ENCODE measurements at places on chromosomes 16 and 17.

- DNase-seq: no peak
Measured at GRCh38 chr16:5216441-5217080, 119.0 kb upstream of the EEF2KMT start.

DNA sequence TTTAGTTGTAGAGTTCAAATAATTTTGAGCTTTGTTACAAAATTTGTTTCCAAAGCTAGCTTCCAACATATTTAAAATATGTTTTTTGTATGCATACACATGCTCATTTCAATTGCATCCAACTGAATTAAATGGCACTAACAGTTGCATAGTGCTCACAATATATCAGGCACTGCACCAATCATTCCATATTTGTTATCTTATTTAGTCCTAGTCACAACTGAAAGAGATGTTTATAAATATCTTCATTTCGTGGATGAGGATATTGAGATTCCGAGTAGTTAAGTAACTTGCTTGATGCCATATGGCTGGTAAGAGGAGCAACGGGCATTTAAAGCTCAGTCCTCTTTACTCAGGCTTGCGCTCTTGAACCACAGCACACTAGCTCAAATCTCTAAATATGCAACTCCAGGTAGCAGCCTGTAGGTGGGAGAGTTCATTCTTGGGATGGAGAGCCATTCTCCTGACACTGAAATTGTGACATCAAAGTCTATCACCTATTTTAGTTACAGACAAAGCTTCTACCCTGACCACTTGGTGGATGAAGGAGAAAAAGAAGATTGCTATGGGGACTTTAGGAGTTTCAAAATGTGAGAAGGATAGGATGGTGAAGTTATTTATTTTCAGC, 118.0 kb upstream of the CA10 start:
- no peak for DNase-seq

GRCh38 chr16:60586493-60586892, 1449.7 kb downstream of the CDH8 start:
- DNase-seq: no peak

DNA sequence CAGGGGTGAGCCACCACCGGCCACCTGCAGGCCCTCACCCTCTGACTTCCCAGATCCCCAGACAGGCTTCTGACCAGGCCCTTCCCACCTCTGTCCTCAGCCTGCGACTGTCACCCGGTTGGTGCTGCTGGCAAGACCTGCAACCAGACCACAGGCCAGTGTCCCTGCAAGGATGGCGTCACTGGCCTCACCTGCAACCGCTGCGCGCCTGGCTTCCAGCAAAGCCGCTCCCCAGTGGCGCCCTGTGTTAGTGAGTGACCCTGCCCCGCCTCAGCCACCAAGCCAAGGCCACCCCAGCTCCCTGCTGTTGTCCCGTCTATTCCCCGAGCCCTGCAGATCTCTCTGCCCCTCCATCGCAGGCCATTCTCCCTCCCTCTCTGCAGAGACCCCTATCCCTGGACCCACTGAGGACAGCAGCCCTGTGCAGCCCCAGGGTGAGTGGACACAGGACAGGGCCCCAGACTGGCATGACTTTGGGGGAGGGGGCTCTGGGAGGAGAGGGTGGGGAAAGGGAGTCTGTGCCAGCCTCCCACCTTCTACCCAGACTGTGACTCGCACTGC, 1.9 kb downstream of the NTN3 start:
- DNase-seq: no peak

- DNase-seq: no peak
Measured at GRCh38 chr17:2172077-2172851, 117.4 kb downstream of the HIC1 start.

GRCh38 chr17:38730526-38731379, 612 bp downstream of the CISD3 start:
- no peak for DNase-seq

DNA sequence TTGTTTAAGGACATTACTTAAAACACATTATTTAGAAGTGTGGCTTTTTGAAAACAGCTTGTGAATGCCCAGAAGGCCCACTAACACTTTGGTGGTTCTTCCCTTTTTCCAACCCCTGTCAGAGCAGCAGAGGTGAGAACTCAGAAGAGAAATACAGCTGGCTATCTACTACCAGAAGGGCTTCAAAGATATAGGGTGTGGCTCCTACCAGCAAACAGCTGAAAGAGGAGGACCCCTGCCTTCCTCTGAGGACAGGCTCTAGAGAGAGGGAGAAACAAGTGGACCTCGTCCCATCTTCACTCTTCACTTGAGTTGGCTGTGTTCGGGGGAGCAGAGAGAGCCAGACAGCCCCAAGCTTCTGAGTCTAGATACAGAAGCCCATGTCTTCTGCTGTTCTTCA, 6.9 kb upstream of the RAPGEFL1 start:
- no peak for DNase-seq

- DNase-seq: no peak
Measured at GRCh38 chr17:36980280-36980761, 31.6 kb downstream of the AATF start.

- no peak for DNase-seq
Measured at GRCh38 chr16:53078765-53079485, 24.1 kb downstream of the CHD9 start.

- no peak for DNase-seq
Measured at GRCh38 chr17:74211912-74212208, 1.5 kb upstream of the TTYH2 start.

DNA sequence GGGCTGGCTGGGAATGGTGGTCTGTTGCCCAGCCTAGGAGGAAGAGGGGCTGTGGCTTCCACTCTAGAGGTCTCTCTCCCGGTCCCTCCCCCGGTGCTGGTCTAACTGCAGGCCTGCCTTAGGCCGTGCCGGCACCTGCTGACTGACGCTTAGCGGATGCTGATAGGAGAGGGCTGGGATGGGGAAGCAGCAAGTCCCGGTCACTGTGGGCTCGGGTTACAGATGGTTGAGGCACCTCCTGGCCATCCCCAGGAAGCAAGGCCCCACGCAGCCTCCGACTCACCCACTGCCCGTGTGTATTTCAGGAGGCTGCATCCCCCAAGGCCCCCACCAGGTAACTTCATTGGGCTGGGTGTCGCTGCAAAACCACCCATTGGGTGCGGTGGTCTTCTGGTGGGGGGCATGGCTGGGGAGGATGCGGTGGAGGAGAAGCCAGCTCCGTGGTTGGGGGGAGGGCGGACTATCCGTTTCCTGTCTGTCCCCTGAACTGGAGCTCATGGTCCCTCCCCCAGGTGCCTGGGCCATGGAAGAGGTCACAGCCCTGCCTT, 278.9 kb downstream of the SEC14L1 start:
- no peak for DNase-seq

- DNase-seq: no peak
Measured at GRCh38 chr16:67731071-67731752, 12.1 kb upstream of the GFOD2 start.

DNA sequence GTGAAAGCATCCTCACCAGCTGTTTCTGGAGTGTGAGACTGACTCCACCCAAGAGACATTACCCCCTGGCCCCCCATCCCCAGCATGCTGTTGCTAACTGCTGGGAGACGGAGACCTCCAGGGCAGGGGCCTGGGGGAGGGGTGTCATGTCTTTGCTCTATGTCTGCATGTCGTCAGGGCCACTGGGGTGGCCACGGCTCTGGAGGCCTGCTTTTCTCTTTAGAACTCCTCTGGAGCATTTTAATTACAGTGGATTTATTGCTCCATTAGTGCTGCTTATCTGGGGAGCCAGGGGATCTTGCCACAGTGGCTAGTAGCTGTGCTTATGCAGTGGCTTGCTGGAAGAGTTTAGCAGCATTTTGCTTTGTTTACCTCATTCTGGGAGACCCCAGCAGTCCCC, 32.3 kb downstream of the CLEC16A start:
- no peak for DNase-seq

DNA sequence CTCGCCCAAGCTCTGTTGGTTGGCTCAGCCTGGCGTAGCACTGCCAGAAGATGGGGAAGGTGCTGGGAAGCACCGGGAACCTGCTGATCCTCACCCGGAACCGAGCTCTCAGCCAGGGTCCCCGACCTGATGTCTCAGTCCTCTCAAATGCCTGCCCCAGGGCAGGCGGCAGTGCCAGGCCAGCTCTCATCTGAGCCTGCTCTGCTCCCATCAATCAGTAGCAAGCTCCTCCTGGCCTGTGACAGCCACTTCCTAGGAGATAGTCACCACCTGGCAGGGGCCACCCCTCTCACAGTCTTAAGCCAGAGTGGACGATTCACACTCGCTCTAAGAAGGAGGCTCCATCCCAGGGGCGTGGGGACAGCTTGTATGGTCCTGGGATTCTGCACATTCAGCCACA, 62.0 kb downstream of the ENGASE start:
- no peak for DNase-seq

GRCh38 chr17:68719431-68719830, 118.3 kb upstream of the FAM20A start:
- DNase-seq: no peak

- no peak for DNase-seq
Measured at GRCh38 chr16:13110124-13110796, 208.9 kb downstream of the SHISA9 start.

GRCh38 chr17:81386141-81386645, 9.1 kb upstream of the BAHCC1 start:
- DNase-seq: no peak

DNA sequence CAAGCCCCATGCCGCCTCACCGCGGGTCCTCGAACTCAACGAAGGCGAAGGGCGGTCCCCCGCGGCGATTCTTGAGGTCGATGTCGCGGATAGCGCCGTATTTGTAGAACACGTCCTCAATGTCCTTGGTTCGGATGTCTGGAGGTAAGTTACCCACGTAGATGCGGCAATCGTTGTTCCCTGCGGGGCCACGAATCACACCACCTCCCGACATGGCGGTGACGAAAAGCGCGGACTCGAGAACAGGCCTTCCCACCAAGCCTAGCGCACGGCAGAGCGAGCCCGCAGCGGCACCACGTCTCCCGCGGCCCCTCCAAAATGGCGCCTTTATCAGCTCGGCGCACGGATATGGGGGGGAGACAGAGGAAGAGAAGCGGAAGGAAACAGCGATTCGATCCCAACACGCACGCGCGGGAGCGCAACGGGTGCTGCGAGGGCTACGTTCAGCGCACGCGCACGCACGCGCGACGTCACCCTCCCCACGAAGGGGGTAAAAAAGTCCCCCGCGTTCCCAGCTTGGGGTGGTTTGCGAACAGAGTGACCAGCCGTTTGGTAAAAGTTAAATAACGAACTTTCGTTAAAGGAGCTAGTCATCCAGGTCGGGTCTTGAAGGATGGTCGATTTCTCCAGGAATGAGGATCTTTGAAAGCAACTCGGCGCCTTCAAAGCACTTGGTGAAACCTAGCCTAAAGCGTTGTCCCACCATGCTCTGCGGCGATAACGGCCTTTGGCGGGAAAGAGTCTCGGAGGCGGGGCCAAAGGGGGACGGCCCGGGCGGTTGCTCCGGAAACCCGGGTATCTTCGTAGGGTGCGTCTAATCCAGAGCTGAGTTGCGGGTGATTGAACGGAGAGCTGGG, at the start of gene SRSF1:
Gene SRSF1, minus strand, starts transcription at position 323 of the 857 bp plus-strand sequence. Its CDS starts 109 bp downstream, at position 214.
- DNase-seq: peak; percentile 81

DNA sequence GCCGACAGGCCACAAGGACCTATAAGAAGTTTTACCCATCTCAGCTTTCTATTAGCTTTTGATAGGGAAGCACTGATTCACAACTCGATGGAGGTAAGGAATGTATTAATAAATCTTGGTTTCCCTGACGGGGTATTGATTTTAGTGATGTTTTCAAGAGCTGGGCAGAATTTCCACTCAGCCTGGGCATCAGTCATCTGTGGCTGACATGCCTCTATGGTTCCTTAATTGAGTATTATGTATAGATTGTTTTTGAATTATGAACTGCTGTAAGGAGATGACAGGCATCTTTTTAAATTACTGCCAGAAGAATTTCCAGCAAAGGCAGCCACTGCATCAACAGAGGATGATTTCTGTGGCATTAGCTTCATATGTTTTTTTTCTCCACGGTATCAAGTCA, 128.6 kb downstream of the CPPED1 start:
- DNase-seq: no peak

GRCh38 chr17:76081295-76082210, 2.6 kb downstream of the ZACN start:
- DNase-seq: no peak

- no peak for DNase-seq
Measured at GRCh38 chr17:73091770-73092522, 542 bp downstream of the SLC39A11 start.
